ENCODE measurements at places on chromosomes 16 and 17.
A peak's percentile ranks its signal among the peaks of the same experiment; 100 is the strongest.

DNA sequence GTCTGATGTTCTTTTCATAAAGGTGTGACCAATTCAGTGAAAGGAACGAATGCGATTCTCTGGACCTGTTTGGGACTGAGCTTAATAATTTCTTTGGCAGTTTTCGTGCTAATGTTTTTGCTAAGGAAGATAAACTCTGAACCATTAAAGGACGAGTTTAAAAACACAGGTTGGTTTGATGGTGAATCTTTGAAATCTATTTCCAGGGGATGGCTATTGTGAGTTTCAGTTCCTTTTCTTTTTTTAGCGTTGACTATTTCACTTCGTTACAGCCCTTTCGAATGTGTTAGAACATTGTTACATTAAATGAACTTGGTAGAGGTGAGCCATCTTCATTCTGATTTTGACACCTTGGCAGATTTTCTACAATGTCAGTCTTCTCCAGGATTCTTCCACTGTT is 1.2 kb downstream of the TNFRSF17 start:
- DNase-seq, result no peak

- DNase-seq, result no peak
Measured at GRCh38 chr16:48236286-48236685, 7.8 kb upstream of the LONP2 start.

DNA sequence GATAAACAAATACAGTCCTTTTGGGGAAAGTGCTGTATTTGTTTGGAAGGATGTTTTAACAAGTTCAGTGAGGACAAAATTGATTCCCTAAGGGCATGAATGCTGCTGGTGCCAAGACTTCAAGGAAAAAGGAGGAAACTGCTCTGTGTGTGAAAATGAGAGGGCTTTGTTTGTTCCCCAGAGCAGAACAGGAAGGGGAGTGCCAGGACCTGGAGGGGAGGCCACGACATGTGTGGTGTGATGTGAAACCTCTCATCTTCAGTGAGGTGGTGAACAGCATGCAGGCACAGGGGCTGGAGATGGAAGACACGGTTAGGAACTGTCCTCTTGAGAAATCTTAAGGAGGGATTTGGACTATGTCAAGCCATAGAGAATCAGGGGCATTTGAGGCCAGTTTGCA is 46.6 kb upstream of the GRIN2A start:
- no peak for DNase-seq

DNA sequence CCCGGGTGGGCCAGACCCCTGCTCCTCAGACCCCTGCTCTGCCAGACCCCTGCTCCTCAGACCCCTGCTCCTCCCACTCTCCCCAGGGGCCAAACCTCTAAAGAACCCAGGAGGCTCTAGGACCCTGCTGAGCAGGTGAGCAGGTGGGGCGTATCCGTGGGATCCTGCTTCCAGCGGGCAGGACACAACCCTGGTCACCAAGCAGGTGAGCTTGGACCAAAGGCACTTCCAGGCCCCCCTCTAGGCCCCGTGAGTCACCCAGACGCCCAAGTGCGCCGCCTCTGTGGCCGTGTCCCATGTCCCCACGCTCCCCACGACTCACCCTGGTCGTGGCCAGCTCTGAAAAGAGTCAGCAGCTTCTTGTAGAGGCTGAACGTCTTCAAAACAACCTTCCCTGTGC is 5.0 kb downstream of the CYBC1 start:
- no peak for DNase-seq

- DNase-seq, result no peak
Measured at GRCh38 chr17:11797803-11798202, 199.5 kb downstream of the ZNF18 start.

DNA sequence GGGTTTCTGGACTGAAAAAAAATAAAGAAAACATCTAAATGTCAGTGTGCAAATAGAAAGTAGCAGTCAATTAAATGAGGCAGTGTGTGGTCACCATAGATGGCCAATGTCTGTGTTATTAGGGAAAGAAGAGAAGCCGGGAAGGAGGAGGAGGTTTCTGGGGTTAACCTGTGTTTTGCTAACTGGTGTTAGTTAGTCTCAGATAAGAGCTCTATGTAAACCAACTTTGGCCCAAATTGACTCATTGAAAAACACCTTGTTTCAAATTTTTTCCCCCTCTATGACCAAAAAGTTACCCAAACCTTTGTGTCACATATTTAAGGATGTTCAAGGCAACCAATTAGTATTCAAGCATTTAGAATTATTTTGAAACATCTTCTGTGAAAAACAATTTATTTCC is 530.9 kb downstream of the MAF start:
- DNase-seq, result no peak

DNA sequence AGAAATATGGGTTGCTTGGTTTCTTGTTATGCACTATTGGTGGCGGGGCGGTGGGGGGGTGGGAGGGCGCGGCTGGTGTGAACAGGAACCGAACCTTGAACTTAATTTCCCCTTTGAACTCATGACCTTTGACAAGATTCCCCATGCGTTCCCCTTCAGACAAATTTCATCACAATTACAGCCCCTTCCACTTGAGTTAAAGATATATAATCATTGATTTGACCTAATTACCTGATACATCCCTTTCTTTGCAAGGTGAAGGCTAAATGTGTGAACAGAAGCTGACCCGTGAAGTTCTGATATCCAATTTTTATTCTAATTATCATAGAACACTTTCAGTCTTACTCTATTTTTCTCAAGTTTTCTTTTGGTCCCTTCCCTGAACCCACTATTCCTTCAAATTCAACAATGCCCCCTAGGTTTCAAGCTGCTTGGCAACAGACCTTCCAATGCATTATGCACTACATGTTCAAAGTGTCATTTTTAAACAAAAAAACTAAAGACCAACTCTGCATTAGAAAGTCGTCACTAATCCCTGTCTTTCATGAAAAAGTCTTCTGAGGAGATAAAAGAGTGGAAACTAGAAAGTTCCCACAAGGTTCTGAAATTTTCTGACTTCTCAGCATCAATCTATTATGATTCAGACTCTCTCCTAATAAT is 116.8 kb downstream of the SKAP1 start:
- DNase-seq, result no peak

GRCh38 chr16:69741519-69741918 is 13.2 kb downstream of the NOB1 start:
- peak; percentile 30 for DNase-seq

GRCh38 chr16:12111223-12111622 is 134.7 kb downstream of the SNX29 start:
- no peak for DNase-seq

GRCh38 chr16:48959204-48959603 is 322.4 kb downstream of the CBLN1 start:
- DNase-seq, result no peak

Data from mesenchymal stem cell (in vitro differentiated cells and primary cell).